ENCODE measurements at places on chromosomes 7 and 10. TPM values are rescaled to one million over a fixed set of nuclear protein-coding genes. Genes with fewer than 3 reads are reported as not detected.

- H3K4me1 ChIP-seq: peaks cover 3% of the 10 kb centered on the region
- H3K27me3 ChIP-seq: peaks cover 15% of the 10 kb centered on the region
- no peak overlapping the region for H3K27ac ChIP-seq
- H3K36me3 ChIP-seq: peaks cover 12% of the 10 kb centered on the region
- no peak overlapping the region for H3K4me3 ChIP-seq
- DNase-seq: no peak
Measured at GRCh38 chr10:132711613-132712121, 74.3 kb downstream of the NKX6-2 start.

NCF1 gene
- not detected for total RNA-seq

FXYD4 gene
- 3.1 TPM for total RNA-seq

CPEB3 gene
- total RNA-seq: 3.7 TPM

- no peaks in the 10 kb centered on the region for H3K27me3 ChIP-seq
- no peaks in the 10 kb centered on the region for H3K36me3 ChIP-seq
- peaks cover 7% of the 10 kb centered on the region for H3K4me1 ChIP-seq
- no peak overlapping the region for H3K4me3 ChIP-seq
- no peak for DNase-seq
- no peak overlapping the region for H3K27ac ChIP-seq
Measured at GRCh38 chr10:59037018-59037389, 139.4 kb upstream of the PHYHIPL start.

- no peaks in the 10 kb centered on the region for H3K27me3 ChIP-seq
- no peak overlapping the region for H3K4me3 ChIP-seq
- H3K36me3 ChIP-seq: no peaks in the 10 kb centered on the region
- H3K4me1 ChIP-seq: no peaks in the 10 kb centered on the region
- no peak for DNase-seq
Measured at GRCh38 chr10:89653410-89653869, 8.4 kb upstream of the PANK1 start.

DNA sequence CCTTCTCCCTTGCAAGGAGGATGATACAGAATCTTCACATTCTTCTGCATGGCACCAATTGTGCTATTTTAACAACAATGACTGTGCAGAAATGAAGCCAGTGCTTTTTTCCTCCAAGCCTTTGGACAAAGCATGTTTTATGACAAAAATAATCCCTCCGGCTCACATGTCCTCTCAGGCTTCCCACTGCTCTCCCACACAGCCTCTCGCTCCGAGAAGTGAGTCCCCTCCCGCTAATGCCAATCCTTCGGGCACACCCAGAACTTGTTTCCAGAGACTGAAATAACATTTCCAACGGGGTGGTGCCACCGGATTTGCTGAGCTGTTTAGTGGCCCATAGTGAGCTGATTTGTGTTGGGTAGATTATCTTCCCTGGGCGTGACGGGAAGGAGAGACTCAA, 35.8 kb downstream of the RBM17 start:
- peaks cover 4% of the 10 kb centered on the region for H3K36me3 ChIP-seq
- H3K27me3 ChIP-seq: peaks cover 10% of the 10 kb centered on the region

DNA sequence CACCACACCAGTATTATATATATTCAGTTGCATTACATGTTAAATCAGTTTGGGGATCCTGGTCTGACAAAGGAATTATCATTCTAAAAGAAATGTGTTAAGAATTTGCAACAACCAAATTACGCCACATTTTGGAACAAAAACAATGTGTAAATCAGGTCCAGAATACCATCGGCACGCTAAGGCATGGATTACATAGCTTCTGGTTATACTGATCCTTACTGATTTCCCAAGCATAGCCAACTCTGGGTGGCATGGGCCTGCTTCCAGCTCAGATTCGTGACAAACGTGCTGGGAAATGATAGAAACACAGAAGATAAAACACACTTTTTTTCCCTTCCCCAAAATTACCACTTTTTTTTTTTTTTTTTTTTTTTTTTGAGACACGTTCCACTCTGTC, 660.0 kb downstream of the SORCS1 start:
- H3K27ac ChIP-seq: no peak overlapping the region
- H3K4me3 ChIP-seq: no peak overlapping the region
- H3K36me3 ChIP-seq: no peaks in the 10 kb centered on the region
- H3K4me1 ChIP-seq: peaks cover 9% of the 10 kb centered on the region

DNA sequence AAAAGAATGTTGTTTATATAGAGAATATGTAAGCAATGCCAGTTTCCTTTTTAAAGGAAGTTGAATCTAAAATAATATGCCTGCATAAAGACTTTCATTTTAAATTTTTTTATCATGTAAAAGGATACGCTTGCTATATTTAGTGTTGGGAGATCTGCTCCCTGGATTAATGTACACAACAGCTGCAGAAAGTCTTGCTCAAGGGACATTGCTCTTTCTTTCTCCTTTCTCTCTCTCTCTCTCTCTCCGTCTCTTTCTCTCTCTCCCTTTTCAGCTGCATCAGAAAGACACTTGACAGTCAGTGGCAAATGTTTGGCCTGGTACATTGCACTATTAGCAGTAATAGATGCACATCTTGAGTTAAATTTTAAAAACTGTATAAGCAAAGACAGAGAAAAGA, 739 bp downstream of the MYPN start:
- peaks cover 5% of the 10 kb centered on the region for H3K4me1 ChIP-seq
- no peaks in the 10 kb centered on the region for H3K27me3 ChIP-seq
- no peak overlapping the region for H3K27ac ChIP-seq
- H3K4me3 ChIP-seq: no peak overlapping the region

MSMB gene
- total RNA-seq: 5.6 TPM

DNA sequence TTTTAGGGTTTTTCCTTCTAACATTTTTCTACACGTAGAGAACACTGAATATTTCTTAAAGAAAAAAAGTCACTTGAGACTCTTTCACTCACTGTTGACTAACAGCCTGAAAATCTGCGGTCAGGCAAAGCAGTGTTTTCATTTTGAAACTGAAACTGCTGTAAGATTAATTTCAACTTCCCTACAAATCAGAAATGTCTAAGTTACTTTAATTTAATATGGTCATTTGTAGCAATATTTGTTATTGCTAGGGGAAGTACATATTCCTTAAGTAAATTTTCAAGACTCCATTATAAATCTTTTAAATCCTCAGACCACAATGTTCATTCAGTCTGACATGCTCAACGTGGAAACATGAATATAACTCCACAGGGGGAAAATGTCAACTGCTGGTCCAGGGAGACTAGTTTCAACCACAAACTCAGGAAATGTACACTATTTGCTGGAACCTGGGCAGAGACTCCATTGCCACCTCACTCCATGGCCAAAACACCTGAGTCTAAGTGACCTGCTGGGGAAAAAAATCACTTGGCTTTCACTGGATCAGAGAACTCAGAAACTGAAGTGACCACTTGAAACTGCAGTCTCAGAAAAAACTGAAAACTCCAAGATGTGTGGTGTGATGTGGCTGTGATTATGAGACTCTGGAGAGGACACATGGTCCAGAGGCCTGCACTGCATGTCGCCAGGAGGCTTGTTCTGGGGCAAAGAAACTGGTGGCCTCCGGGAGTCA, 161.2 kb downstream of the TAX1BP1 start:
- DNase-seq: no peak
- no peaks in the 10 kb centered on the region for H3K27me3 ChIP-seq
- H3K4me3 ChIP-seq: no peak overlapping the region
- H3K27ac ChIP-seq: no peak overlapping the region

VSTM4 gene
- total RNA-seq: 2.6 TPM

- H3K36me3 ChIP-seq: no peaks in the 10 kb centered on the region
- DNase-seq: no peak
- H3K27me3 ChIP-seq: peaks cover 3% of the 10 kb centered on the region
Measured at GRCh38 chr7:158975526-158976467, 119.4 kb downstream of the DYNC2I1 start.

FLNC gene
- total RNA-seq: 54.0 TPM

CFAP58 gene
- total RNA-seq: 0.34 TPM

DNA sequence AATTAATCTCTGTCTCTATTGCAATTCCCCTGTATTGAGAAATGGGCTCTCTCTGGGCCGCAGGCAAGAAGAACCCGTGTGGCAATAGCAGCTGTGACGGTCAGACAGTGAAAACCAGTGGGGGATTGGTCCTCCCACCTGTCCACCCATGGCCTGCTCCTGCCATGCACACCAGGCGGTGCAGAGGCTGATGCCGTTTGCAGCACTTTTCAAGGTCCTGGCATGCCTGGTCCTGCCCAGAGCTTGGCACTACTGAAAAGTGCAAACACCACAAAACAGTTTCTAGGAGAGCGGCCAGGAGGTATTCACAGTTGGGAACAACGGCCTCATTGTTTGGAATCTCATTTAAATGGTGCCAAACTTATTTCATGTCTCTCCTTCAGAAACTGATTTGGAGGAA, 41.5 kb downstream of the PSPH start:
- no peak for DNase-seq
- H3K4me1 ChIP-seq: peaks cover 7% of the 10 kb centered on the region
- no peak overlapping the region for H3K27ac ChIP-seq
- H3K4me3 ChIP-seq: peak overlapping the region; percentile 39

GRCh38 chr10:48554246-48554645, 50.6 kb downstream of the ARHGAP22 start:
- peaks cover 3% of the 10 kb centered on the region for H3K27me3 ChIP-seq
- peaks cover 4% of the 10 kb centered on the region for H3K4me1 ChIP-seq
- H3K4me3 ChIP-seq: no peak overlapping the region
- no peaks in the 10 kb centered on the region for H3K36me3 ChIP-seq

CCDC136 gene
- 44.2 TPM for total RNA-seq

GRCh38 chr10:20618011-20618547, 279.0 kb downstream of the NEBL start:
- H3K4me3 ChIP-seq: no peak overlapping the region
- no peak overlapping the region for H3K27ac ChIP-seq
- peaks cover 5% of the 10 kb centered on the region for H3K4me1 ChIP-seq
- no peak for DNase-seq

DNA sequence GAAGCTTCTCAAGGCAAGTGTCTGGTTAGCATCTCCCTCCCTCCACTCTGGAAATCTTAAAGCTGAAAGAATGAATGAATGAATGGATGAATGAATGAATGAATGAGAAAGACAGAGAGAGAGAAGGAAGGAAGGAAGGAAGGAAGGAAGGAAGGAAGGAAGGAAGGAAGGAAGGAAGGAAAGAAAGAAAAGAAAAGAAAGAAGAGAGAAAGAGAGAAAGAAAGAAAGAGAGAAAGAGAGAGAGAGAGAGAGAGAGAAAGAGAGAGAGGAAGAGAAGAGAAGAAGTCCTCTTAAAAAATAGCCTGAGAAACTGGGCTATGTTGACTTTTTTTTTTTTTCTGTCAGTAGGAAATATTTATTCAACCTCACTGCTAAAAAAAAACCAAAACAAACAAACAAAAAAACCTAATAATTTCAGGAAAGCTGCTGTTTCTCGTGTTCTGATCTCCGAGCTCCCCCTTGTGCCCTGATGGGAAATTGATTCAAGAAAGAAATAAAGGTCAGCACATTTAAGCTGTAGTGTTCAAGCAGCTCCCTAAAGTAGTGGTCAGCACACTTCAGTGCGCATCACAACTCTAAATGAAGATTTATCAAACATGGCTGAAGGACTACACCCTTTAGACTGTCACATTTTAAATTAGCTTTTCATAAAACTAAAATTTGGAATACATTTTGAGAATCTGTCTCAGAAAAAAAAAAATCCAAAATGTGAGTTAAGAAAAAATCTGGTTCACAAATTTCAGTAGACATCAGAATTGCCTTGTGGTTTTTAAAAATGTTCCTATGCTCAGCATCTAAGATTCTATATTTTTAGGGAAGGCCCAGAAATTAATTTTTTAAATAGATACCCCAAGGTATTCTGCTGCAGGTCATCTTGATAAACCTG, 154.3 kb downstream of the ELAPOR2 start:
- peaks cover 5% of the 10 kb centered on the region for H3K36me3 ChIP-seq
- H3K27ac ChIP-seq: no peak overlapping the region
- H3K4me3 ChIP-seq: no peak overlapping the region
- H3K4me1 ChIP-seq: no peaks in the 10 kb centered on the region
- no peaks in the 10 kb centered on the region for H3K27me3 ChIP-seq
- no peak for DNase-seq

- no peak overlapping the region for H3K27ac ChIP-seq
- no peaks in the 10 kb centered on the region for H3K27me3 ChIP-seq
- H3K4me3 ChIP-seq: no peak overlapping the region
Measured at GRCh38 chr7:12458520-12459131, 55.0 kb upstream of the VWDE start.

Measured in type B pancreatic cell (in vitro differentiated cells).